ENCODE measurements at places on chromosomes 2 and 18.

DNA sequence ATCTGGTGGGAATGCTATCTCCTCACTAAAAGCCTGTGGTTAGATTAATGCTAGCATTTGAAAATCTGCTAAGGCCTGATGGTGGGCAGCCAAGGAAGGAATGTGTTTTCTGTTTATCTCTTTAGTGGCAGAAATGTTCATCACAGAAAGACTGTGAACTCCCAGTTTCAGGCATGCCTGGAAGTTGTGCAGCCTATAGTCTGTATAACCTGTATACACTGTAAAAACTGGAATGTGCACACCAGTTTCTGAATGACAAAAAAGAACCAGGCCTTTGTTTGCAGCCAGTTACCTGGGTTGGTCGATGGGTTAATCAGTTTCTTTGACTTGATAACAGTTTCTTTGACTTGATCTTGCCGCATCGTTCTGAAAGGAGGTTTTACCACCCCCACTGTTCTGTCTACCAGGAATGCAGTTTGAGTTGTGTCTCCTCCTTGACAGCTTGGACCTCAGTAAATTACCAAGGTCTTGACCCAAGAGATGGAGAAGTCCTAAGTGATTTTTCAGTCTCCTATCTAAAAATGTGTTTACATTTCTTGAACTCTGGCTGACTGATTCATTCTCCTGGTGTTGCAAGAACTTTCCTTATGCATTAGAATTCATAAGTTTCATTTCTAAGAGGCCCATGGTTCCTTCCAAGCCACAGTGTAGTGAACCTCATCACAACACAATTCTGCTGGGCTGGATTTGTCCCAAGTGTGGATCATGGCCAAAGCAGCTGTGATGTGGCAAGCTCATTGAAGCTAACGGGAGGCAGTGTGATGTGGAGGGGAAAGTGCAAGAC, 62.2 kb downstream of the KIAA2012 start:
- DNase-seq, result no peak

- DNase-seq, result no peak
These were observed 99.0 kb upstream of the CTDP1 start for GRCh38 chr18:79580498-79581171.

- DNase-seq, result no peak
These were observed at the start of gene ASXL3 for GRCh38 chr18:33577685-33578517. Gene ASXL3 (plus strand): TSS chr18:33578219. CDS start chr18:33578632, 413 bp downstream.

DNA sequence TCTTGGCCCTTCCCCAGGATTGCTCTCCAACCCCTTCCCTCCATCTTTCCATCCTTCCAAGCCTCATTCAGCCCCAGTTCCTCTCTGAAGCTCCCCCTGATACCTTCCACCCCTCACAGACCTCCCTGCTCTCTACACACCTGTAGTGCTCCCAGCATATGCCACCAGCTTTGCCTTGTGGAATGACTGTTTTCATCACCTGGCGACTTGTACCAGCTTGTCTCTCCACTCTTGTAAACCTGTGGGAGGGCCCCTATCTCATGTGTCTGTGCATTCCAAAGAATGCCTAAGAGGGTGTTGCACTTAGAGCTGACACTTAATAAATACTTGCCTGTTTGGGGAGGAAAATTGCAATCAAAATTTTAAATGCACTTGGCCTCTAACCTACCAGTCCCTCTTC, 198.7 kb downstream of the BCL11A start:
- no peak for DNase-seq

DNA sequence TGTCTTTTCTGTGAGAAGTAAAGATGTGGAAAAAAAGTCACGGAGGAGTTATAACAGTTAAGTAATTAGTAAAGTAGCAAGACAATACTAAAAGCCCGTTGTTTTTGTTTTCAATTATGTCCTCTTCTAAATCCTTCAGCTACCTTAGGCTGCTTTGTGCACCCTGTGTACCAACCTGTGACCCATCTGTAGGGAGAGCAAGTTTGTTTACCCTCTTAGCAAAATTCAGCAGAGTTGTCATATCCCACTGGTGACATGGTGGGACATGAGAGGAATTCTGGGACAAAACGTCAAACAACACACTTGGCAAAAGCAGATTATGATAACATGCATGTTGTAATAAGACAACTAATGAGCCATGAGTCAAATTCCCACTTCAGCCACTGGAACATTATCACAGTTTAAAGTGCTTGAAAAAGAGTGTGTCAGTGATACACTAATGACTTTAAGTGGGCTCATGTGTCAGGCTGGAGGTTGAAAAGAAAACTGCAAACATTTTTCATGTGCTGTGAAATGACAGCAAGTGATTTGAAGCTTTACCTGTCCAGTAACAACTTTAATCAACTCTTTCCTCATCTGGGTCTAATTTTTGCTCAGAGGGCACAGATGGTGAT, 392.8 kb upstream of the ACVR2A start:
- no peak for DNase-seq

- DNase-seq, result no peak
These were observed 14.9 kb downstream of the CCL20 start for GRCh38 chr2:227828477-227828912.

DNA sequence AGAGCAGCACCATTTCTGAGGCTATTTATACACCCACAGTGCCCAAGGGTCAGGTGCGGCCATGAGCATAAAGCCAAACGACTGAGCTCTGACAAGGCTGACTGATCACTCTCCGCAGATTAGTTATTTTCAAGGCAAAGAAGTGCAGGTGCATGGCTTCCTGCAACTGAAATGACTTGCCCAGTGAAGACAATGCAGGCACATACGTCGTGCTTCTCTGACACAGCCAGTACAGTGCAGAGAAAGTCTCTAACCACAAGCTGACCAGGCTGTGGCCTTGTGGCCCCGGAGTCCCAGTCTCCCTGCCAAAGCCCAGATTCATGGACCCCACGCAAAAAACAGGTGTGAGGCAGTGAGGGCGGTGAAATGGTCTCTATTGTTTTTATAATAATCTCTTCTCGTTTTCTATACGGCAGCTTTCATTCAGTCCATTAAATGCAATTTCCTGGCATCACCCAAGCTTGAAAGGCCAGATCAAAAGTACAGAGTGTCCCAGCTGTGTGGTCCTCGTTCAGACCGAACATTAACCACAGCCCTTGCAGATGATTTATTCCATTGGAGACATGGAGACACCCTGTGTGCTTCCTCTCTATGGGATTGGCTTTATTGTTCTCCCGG, 447.0 kb upstream of the ID2 start:
- no peak for DNase-seq

DNA sequence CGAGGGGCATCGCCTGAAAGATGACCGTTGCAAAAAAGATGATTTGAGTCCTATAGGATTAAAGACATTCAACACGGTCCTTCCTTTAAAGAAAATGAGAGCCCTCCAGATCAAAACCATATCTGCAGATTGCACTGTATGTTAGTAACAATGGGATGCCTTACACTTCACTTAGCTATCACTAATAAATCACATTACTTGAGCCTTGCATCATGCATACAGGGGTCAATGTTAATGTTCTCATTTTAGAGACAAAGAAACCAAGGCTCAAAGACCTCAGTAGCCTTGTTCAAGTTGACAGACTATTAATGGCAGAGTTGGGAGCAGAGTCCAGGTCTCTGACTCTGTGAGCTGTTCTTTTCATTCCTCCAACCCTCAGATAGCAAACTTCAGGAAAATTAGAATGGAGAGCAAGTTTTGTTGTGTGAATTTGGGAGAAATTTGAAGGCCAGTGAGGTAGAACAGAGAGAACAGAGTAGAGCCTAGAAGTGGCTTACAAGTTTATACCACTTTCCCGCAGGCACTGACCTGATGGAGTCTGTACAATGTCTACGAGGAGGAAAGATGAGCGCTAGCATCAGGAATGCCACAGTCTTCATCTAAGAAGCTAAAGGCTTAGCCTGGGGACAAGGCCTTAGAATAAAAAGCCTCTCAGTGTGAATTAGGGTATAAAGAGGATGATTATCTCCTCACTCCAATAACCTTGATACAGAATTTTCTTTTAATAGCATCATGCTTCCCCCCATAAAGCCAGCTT, 48.3 kb downstream of the TRIB2 start:
- DNase-seq, result no peak

DNA sequence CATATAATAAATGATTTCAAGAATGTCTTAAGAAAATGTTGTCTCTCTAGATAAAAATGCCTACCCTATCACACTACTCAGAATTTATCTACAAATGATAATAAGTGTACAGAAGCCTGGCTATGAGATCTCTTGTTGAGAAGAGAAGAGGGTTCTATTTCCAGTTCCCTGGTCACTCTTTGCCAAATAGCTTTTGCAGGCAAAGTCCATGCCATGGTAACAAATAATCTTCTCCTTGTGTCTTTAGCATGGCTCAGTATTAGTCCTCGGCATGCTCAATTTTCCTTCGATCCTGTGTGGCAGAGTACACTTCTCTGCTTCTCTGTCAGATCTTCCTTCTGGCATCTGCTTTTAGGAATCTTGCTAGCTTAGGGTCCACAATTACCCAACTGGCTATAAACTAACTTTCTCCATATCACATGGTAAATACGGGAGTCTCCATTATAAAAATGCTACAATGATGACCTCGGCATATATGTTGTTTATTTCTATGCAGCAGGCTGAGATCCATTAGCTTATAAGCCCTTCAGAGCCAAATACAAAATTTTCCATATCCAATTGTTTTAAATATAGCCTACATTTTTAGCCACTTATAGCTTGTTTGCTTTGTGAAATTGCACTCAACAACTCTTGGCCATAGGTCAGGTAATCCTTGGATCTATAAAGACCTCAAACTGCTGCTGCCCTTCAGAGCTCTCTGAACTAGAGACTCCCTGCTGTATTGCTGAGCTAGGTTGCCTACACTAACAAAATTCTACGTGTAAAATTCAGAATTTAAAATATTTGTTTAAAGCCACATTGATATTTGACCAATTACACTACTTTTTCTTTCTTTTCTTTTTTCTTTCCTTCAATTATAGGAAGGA, 157.5 kb downstream of the FSIP2 start:
- DNase-seq, result no peak

DNA sequence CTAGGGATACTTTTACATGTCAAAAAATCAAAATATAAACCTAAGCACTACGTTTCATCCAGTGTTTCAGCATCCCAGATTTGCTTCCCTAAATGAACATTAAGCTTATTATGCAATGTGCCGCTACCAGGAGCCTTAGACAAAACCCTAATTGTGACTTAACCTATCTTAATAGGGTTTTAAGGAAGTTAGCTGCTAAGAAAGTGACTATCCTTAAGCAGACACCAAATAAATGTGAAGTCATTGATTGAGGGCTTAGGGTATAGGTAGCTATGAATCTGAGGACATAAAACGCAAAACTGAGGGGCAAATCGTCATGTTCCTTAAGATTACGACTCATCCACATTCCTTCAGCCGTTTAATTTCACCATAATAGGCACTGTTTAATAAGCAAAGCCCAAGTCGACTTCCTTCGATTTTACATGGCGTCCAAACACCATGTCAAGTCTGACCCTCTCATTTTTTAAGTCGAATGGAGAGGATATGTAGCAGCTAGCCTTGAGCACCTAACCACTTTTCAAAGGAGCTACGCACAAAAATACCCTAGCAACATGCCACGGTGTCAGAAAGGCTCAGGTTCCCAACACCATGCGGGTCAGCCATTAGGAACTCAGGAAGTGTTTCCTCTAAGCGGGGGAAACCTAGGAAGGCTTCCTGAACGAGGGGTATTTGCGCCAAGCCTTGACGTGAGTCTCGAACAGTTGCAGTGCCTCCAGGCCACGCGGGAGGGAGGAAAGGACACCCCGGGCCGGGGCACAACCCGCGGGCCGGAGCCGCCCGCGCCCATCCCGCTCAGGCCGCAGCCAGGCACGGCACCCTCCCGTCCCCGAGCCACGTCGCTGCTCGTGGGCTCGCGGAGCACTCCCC, 1.0 kb downstream of the HDLBP start:
- no peak for DNase-seq

DNA sequence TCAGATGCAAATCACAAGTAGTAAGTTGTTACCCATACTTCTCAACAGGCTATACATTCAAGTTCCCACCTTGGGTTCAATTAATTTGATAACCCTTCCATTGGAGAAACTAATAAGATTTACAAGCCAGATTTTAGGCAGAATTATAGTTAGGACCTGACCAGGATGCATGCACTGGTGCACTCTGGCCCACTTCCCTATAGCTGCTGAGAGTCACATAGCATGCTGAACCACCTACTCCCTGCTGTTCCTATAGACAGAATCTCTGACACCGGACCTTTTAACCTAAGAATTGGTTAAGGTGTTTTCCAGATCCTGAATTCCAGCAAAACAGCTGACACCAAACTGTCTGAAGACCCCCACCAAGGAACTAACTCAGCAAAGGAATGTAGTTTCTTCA, 26.2 kb downstream of the FAM210A start:
- no peak for DNase-seq

DNA sequence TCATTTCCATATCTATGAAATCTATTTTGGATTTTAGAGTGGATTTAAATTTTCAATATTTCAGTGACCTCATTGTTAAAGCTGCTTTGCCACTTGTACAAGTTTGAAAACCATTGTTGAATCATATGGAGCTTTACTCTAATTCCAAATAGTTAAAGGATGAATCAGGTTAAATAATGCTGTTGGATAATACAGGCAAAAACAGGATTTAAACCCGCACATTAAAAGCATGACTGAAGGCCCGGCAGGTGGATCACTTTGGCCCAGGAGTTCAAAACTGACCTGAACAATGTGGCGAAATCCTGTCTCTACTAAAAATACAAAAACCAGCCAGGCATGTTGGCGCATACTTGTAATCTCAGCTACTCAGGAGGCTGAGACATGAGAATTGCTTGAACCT, 68.3 kb downstream of the RIF1 start:
- DNase-seq, result no peak

GRCh38 chr18:53971331-53971730, 253.1 kb downstream of the MBD2 start:
- DNase-seq, result no peak

GRCh38 chr2:183126635-183127034, 2.4 kb downstream of the NUP35 start:
- no peak for DNase-seq

GRCh38 chr18:55982992-55983391, 395.0 kb upstream of the TCF4 start:
- DNase-seq, result no peak

GRCh38 chr2:458425-458815, 170.5 kb upstream of the ALKAL2 start:
- no peak for DNase-seq

DNA sequence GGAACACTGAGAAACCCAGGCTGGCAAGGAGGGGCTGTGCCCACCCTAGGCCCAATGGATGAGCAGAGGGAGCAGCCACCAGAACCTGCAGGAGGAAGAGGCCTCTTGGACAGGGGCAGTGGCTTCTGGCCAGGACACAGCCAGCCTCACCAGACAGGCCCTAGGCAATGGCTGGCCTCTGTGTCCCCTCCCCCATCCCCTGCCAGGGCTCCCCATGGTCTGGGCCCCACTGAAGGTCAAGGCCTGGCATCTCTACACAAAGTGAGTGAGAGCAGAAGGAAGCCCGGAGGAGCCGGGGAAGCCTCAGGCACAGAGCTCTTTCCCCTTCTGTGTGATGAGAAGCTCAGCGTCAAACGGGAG, 6.3 kb downstream of the PRLH start:
- DNase-seq, result no peak

All from LoVo (cell line).